ENCODE measurements at places on chromosomes 5 and 9.

DNA sequence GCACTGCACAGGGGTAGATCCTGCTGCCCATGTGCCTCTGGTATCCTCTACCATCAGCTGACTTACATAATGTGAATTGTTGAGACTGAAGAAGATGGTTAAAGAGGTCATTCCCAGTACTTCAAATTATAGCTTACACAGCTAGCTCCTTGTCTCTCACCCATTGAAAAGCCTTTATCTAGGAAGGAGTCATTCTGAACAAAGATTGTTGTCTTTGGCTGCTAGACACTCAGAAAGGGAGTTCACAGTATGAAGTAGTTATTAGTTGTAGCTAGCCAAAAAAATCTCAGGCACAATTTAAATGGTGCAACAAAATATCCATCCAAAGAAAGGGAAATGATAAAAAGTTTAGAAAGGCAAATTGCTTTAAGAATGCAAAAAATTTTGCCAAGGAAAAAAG lies 102.0 kb upstream of the NREP start:
- DNase-seq = no peak

DNA sequence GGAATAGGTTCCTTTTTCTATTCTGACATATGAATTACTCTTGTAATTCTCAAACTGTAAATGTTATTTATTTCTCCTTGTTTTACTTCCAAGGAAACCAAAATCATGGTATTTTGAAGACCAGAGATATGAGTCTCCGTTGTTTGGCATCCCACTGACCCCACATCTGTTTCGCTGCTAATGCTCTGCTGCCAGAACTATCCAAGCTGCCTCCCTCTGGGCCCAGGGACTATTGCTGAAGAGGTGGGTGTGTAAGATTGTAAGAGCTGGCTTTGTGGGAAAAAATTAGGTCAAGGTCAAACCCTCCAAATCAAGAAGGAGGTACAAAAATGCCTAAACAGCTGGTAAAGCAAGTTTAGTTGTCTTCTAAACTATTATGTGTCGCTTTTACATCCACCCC lies 129.4 kb upstream of the MYO10 start:
- DNase-seq = no peak

DNA sequence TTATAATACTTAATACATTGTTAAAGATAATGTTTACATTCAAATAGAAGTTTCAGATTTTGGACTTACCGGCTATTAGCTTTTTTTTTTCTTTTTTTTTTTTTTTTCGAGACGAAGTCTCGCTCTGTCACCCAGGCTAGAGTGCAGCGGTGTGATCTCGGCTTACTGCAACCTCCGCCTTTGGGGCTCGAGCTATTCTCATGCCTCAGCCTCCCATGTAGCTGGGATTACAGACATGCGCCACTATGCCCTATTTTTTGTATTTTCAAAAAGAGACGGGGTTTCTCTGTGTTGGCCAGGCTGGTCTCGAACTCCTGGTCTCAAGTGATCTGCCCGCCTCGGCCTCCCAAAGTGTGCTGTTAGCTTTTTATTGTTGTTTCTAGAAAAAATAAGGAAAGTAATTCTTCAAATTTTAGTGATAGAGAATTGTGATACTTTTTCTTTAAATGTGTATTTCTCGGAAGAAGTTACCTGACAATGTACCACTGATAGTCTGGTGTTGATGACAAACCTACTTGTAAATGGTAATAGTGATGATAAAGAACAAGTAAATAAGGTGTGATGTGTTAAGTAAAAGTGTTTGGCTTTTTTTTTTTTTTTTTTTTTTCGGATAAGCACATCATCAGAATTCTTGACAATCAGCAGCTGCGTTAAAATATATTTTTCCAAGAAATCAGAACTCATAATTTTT lies 2.7 kb downstream of the CDC42SE2 start:
- no peak for DNase-seq

DNA sequence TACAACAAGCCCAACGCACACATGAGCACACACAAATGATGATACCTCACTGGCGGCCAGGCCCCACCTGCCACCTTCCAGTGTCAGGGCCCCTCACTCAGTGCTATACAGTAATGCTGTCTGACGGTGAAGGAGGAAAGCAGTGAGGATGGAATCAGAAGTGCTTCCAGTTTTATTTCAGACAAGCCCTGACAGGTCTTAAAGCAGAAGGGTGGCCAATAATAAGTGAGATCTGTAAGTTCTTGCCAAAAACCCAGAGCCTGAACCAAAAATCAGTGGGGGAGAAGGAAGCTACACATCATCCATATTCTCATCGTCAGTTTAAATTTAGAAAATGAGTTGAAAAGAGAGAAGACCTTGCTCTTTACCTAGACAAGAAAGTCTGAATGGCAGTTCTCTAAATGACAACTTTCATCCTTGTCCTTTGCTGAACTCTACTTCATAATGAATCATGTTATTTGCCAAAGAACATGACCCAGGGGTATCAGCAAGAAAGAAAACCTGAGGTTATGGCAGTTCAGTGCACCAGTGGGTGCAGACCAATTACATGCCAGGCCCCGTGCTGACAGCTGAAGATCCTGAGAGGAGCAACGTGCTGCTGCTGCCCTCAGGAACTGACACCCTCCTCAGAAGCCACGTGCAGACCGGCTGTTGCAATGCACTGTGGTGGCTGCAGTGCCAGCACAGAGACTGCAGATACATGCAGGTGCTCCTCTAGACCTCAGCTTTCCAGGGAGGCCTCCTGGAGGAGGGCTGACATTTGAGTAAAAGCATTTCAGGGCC lies 118.7 kb downstream of the DROSHA start:
- DNase-seq = no peak

GRCh38 chr9:98191671-98192502 lies 550 bp downstream of the CORO2A start:
- no peak for DNase-seq

- no peak for DNase-seq
These were observed 617.0 kb upstream of the RORB start for GRCh38 chr9:73880101-73880500.

DNA sequence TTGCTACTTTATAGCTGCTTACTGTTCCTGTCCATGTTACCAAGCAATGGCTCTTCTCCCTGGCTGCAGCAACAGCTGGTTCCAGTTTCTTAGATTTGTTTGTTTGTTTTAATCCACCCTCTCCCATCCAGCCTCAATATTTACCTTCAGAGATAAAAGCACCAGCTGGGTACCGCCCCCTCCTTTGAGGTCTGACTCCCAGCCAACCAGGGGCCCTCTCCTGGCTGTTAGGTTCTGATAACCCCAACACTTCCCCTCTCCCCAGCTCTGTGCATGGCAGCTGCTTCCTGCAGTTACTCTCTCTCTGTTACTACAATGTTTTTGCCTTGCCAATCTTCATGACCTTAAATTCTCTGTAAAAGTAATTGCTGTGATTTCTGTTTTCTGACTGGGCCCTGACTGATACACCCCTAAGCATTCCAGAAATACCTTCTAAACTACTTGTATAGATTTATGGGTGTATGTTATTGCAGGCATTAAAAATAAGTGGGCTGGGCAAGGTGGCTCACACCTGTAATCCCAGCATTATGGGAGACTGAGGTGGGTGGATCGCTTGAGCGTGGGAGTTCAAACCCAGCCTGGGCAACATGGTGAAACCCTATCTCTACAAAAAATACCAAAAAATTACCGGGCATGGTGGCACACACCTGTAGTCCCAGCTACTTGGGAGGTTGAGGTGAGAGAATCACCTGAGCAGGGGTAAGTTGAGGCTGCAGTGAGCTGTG lies 2.6 kb upstream of the GCNT1 start:
- no peak for DNase-seq

DNA sequence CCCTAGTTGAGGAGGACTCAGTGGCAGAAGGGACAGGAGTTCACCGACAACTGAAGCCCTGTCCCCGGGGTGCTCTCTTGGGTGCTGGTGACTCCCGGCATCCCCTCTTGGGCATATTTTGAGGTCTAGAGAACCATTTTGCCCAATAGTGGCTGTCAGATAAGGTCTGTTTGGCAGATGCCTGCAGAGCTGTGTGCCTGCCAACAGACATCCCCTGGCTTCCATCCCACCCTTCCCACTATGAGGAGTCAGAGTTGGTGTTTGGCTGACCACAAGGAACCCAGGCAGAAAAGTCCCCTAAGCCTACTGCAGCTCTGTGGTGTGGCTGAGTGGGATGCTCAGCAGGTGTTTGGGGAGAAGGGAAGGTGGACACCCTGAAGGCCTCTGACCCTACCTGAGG lies 207.0 kb downstream of the AUH start:
- no peak for DNase-seq

- DNase-seq = no peak
These were observed 1.8 kb downstream of the UBAP2 start for GRCh38 chr9:34046784-34047379.

GRCh38 chr5:170788626-170789304 lies 5.2 kb downstream of the GABRP start:
- DNase-seq = no peak

DNA sequence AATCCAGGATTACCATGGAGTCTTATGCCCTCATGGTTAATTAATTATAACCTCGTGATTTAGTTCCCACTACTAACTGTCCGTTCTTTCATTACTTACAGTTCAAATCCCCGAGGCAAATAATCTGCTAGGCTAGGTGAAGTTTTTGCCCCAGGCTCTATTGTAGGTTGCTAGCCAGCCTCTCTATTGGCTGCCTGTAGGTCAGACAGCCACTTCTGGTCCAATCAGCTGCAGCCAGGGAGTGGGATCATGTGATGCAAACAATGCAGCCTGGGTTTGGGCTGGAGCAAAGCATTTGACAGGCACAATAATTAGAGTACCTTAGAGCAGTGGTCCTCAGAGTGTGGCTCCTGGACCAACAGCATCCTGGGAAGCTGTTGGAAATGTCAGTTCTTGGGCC lies 17.7 kb downstream of the TMEM252 start:
- DNase-seq = no peak

GRCh38 chr9:98906273-98907040 lies 37.2 kb upstream of the COL15A1 start:
- DNase-seq = no peak

GRCh38 chr9:21690561-21690960 lies 111.9 kb upstream of the MTAP start:
- DNase-seq = no peak

GRCh38 chr5:10740384-10740783 lies 20.6 kb downstream of the DAP start:
- no peak for DNase-seq

DNA sequence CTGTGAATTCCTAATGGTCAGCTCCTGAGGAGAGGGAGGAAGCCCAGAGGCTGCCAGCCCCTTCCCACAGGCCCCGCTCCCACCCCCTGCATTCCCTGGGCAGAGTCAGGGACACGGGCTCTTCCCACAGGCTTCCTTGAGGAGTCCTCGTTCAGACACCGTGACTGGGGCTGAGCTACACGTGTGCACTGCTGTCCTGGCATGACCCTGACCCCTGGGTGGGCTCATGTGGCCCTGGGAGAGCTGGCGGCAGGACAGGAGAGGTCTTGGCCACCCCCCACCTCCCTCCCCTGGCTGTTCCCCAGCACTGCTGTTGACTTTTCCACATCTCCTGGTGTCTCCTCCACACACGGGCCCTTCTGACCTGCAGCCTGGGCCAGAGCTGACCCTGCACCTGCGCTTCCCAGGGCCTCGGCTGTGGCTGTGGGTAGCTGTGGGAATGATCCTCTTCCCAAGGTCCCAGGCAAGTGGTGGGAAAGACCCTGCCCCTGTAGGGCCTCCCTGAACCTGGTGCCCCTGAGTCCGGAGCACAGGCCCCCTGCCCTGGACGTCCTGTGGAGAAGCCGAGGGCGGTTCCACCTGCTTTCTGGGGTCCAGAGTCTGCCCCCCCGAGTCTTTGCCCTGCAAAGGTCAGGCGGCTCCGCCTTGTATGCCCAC lies 56.5 kb upstream of the NKD2 start:
- DNase-seq = no peak

DNA sequence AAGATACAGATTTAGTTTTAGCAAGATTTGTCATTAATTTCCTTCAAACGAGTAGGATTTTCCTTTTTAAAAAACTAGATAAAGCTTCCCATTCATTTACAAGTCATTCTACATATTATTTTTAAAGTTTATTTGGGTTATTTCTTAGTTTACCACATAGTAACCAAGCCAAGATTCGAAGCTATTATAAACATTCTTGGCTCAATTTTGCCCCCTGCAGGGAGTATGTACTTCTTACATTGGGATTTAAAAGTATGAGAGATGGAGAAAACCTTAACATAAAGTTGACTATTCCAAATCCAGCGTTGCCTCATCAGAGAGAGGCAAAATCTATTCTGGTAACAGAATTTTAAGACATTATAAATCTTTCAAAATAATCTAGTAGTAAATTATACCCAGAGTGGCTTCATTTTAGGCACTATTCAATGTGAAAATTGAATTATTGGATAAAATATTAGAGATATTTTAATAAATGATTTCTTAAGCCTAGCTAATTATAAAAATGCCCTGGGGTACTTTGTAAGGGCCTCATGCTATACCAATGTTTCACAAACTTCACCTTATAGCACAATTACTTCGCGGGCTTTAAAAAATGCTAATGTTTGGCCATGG lies 39.1 kb downstream of the FBN2 start:
- DNase-seq = no peak

DNA sequence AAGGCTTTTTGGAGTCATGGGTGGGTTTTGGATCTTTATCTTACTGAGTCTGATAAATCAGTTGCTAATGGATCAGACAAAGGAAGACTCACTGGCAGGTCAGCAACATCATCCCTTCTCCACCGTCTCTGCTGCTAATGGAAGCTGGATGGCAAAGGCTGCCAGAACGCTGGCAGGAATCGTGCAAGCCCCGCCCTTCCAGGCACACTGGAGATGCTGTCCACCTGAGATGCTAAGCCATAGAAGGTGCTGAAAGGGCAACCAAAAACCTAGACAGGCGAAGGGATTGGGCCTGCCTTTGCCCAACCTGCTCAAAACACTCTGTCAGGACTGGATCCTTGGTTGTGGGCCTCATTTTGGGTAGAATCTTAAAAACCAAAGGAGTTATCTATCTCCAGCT lies 139.5 kb upstream of the FSTL4 start:
- DNase-seq = no peak

DNA sequence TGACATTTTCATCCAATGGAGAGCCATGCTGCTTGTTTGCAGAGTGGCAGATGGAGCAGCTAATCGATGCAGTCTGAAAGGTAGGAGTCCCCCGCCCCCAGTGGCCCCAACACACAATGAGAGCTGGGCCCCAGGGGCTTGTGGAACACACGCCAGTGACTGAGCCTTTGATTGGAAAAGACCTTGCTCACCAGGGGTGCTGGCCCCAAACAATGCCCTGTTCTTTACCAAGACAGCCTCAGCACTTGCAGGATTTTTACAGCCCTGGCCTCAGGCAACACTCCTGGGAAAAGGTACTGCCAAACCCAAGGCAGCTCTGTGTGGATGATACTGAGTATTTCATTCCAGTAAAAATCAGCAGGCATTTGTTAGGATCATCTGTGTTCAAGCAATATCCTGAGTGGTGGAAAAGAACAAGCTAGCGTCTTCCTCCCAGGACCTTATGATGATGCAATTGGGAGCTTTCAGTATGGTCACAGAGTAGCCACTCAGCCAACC lies 276.8 kb upstream of the CLINT1 start:
- no peak for DNase-seq

GRCh38 chr9:92494856-92495255 lies 12.6 kb upstream of the ASPN start:
- DNase-seq = no peak
